ENCODE measurements at places on chromosomes 11 and 22.

DNA sequence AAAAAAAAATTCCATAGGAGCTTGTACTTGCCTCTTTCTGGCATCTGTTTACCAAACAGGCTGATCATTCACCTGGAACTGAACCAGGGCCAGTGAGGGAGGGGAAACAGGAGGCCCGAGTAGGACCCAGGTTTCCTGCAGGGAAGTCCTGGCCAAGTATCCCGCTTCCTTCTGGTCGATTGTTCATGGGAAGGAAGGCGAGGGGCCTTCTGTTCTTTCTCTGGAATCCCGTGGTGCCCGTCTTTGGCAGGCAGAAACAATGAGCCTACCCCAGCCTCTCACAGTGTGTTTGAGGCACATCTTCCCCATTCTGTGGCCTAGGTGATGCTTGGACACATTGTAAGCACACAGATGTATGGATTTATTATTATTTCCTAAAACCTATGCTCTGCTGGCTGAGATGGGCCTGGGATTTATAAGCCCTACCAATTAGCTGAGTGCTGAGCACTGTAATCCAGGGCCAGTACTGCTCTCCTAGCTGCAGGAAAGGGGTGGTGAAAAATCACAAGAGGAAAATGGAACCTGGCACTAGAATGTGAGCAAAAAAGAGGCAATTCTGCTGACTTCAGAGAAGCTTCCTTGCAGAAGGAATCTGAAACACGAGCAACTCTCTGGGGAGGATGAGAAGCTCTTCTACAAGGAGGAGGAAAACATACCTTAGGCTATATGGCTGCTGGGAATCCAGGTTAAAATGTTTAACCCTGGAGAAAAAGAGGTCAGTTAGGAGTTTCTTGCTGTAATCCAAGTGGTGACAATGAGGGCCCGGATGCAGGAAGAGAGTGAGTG, 53.5 kb downstream of the PRR5L start:
- DNase-seq, result no peak

DNA sequence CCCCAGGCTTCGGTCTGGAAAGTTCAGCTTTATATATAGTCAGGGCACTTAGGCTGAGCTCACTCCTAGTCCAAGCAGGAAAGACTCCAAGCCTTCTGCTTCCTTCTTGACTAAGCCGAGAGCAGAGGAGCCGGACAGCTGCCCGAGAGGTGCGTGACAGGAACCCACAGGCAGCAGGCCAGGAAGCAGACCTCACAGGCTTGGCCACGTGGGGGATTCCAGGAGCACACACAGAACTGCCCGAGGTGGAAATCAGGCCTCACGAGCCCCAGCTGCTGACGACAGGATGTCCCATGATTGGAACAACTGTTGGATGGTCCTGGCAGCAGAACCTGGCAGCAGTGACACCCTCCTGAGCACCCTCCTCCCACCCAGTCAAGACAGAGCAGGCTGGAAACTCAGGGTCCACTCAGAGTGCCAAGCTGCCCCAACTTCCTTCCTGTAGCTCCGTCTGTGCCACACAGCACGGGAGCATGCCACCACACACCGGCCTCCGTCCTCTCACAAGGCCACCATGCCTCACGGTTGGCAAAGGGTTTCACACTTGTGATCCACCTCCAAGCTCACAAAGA, 5.4 kb downstream of the PLA2G6 start:
- no peak for DNase-seq

- no peak for DNase-seq
These were observed 1.7 kb downstream of the TOM1 start for GRCh38 chr22:35301372-35301874.

DNA sequence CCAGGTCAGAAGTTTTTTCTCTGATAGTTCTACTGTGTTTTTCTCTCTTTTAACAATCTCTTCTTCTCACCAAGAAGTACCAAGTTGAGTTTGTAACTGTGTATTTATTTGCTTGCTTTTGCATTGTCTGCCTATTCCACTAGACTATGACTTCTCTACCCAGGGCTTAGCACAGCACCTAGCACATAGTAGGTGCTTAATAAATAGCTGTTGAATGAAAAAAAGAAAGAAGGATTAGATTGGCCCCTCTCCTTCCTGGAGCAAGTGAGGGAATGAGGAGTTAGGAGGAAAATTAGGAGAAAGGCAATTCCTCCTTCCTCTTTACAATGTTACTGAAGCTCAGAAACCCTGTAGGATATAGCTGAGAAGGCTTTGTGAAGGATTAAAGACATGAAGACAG, 83.3 kb downstream of the FBXO7 start:
- DNase-seq, result no peak

DNA sequence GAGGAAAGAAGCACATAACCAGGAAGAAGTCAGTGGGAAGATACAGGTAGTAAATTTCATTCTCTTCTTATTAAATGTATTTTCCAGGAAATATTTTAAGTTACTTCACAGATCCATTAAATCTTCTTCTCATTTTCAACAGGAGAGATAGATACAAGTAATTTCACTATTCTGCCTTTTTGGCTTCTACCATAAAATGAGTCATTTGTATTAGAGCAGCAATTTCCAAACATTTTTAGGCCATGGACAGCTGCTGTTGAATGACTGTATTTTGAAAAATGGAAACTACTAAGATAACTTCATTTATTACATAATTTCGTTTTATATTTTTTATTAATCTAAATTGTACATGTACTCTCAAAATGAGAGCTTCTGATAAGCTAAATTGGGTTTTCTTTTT, 809.6 kb upstream of the API5 start:
- DNase-seq, result no peak

Data from NT2/D1 (cell line).